Esophagus muscularis mucosa (tissue), 4 donors: ENCODE measurements at places on chromosomes 6 and 20. TPM values are rescaled to one million over a fixed set of nuclear protein-coding genes. Genes with fewer than 3 reads are reported as not detected.

GRCh38 chr6:120871416-120872261, 462.6 kb downstream of the TBC1D32 start:
- H3K27ac ChIP-seq: no peak overlapping the region
- H3K36me3 ChIP-seq: no peaks in the 10 kb centered on the region
- DNase-seq: no peak
- H3K27me3 ChIP-seq: no peaks in the 10 kb centered on the region

DNA sequence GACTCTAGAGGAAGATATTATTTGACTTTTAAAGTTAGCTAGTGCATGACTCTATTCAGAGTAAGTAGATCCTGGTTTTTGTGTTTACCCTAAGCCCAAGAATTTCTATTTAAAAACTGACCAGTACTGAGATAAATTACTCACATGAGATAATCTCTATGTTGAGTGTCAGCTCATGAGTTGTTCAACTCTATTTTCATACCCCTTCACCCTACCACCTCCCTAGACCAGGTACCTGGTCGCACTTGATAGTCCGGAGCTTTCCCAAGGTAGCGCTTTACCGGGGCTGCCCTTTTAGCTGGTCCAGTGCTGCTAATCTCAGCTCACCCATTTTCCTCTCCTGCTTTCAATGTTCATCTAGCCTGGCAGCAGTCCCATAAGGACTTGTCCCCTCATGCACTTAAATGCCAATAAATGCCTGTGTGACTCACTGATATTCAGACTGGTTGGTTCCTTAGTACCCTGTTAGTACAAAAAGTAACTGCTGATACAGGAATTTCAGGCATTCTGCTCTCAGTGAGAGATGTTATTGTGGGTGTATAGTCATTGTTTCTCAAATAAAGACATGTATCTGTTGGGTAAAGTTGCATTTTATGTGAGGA, 503.9 kb downstream of the ADGRB3 start:
- no peaks in the 10 kb centered on the region for H3K36me3 ChIP-seq
- H3K4me3 ChIP-seq: no peak overlapping the region
- H3K4me1 ChIP-seq: no peaks in the 10 kb centered on the region
- no peak for DNase-seq

GRCh38 chr6:148500402-148500801, 157.8 kb downstream of the SASH1 start:
- H3K27ac ChIP-seq: peak overlapping the region; percentile 77
- no peak for DNase-seq
- no peaks in the 10 kb centered on the region for H3K27me3 ChIP-seq
- peaks cover 32% of the 10 kb centered on the region for H3K4me1 ChIP-seq
- H3K4me3 ChIP-seq: no peak overlapping the region
- H3K36me3 ChIP-seq: no peaks in the 10 kb centered on the region

DNA sequence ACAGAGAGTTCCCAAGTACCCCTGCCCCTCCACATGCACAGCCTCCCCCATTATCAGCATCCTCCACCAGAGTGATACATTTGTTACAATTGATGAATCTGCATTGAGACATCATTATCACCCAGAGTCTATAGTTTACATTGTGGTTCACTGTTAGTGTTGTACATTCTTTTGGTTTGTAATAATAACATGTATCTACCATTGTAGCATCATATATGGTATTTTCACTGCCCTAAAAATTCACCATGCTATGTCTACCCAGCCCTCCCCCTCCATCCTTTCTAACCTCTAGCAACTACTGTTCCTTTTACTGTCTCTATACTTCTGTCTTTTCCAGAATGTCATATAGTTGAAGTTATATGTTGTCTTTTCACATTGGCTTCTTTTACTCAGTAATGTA, 273.9 kb upstream of the RNF217 start:
- DNase-seq: no peak
- H3K4me3 ChIP-seq: no peak overlapping the region
- H3K4me1 ChIP-seq: no peaks in the 10 kb centered on the region
- H3K36me3 ChIP-seq: no peaks in the 10 kb centered on the region
- H3K27ac ChIP-seq: no peak overlapping the region
- H3K27me3 ChIP-seq: no peaks in the 10 kb centered on the region

GRCh38 chr20:19649041-19649440, 109.0 kb upstream of the RIN2 start:
- H3K4me3 ChIP-seq: no peak overlapping the region
- H3K4me1 ChIP-seq: no peaks in the 10 kb centered on the region
- peak; percentile 89 for DNase-seq
- no peaks in the 10 kb centered on the region for H3K36me3 ChIP-seq

- peak; percentile 96 for DNase-seq
- H3K27me3 ChIP-seq: no peaks in the 10 kb centered on the region
- no peak overlapping the region for H3K4me3 ChIP-seq
- H3K27ac ChIP-seq: peak overlapping the region; percentile 73
- no peaks in the 10 kb centered on the region for H3K36me3 ChIP-seq
- H3K4me1 ChIP-seq: peaks cover 19% of the 10 kb centered on the region
Measured at GRCh38 chr20:50292591-50293283, 102.1 kb downstream of the CEBPB start.

Gene PIGU
- 9.1 TPM for total RNA-seq

Gene CCR6
- total RNA-seq: not detected

Gene CCN6
- total RNA-seq: not detected
